ENCODE measurements at places on chromosomes 6 and 20. TPM values are rescaled to one million over a fixed set of nuclear protein-coding genes. Genes with fewer than 3 reads are reported as not detected.
A peak's percentile ranks its signal among the peaks of the same experiment; 100 is the strongest.

- no peaks in the 10 kb centered on the region for H3K27me3 ChIP-seq
- DNase-seq, result peak; percentile 89
- H3K4me3 ChIP-seq, result no peak overlapping the region
- no peak overlapping the region for H3K27ac ChIP-seq
- peaks cover 43% of the 10 kb centered on the region for H3K4me1 ChIP-seq
- H3K36me3 ChIP-seq, result no peaks in the 10 kb centered on the region
Observed at GRCh38 chr6:106910999-106911949, 63.3 kb downstream of the CD24 start.

Gene GPR6
- not detected for total RNA-seq

- DNase-seq, result no peak
- H3K27ac ChIP-seq, result peak overlapping the region; percentile 91
- H3K27me3 ChIP-seq, result no peaks in the 10 kb centered on the region
- peaks cover 60% of the 10 kb centered on the region for H3K4me1 ChIP-seq
Observed at GRCh38 chr20:44886266-44886651, 754 bp downstream of the YWHAB start.

Gene GATA5
- 0.39 TPM for total RNA-seq

GRCh38 chr6:163834226-163834970 lies 419.9 kb downstream of the QKI start:
- no peak for DNase-seq
- H3K4me1 ChIP-seq, result no peaks in the 10 kb centered on the region
- no peaks in the 10 kb centered on the region for H3K36me3 ChIP-seq
- H3K27me3 ChIP-seq, result peaks cover 18% of the 10 kb centered on the region
- no peak overlapping the region for H3K27ac ChIP-seq

Gene TOX2
- total RNA-seq, result not detected

Gene RHAG
- not detected for total RNA-seq

DNA sequence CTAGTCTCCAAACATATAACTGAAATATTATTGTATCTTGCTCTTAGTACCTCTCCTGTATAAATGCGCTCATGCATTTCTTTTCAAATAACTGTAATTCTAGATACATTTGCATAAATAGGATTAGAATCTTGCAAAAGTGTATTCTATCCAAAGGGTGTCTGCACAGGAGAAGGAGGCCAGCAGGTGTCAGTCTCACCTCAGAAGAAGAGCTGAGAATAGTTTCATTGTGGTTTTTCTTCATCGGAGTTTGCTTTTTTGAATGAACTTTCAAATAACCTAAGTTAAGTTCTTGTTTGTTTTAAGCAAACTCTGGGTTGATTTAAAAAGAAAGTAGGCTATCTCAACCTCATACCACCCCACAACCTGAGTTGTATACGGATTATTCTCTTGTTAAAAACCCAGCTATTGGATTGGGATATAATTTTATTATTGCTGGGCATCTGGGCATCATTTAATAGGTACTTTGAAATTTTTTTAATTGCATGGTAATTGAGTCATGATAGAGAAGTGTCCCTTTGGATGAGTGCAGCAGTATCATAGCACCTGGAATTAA lies 125.0 kb upstream of the MLIP start:
- no peak overlapping the region for H3K27ac ChIP-seq
- no peaks in the 10 kb centered on the region for H3K36me3 ChIP-seq
- H3K27me3 ChIP-seq, result no peaks in the 10 kb centered on the region
- no peak overlapping the region for H3K4me3 ChIP-seq
- peak; percentile 46 for DNase-seq

DNA sequence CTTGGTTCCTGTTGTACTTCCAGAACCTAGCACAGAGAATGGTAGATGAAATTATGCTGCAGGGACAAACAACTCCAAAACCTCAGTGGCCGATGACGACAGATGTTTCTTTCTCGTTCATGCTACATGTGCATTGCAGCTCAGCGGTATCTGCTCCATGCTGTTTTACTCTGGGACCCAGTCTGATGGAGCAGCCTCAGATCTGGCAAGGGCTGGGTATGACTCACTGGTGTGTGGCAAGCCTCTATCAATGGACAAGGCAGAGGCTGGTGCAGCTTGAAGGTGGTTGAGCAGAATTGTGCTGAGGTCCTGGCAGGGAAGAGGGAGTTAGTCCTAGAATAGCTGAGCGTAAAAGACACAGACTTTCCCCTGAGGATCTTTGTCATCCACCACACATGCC lies 10.3 kb upstream of the BLCAP start:
- no peaks in the 10 kb centered on the region for H3K27me3 ChIP-seq
- no peak overlapping the region for H3K4me3 ChIP-seq
- H3K4me1 ChIP-seq, result peaks cover 63% of the 10 kb centered on the region
- DNase-seq, result peak; percentile 48
- H3K36me3 ChIP-seq, result no peaks in the 10 kb centered on the region

DNA sequence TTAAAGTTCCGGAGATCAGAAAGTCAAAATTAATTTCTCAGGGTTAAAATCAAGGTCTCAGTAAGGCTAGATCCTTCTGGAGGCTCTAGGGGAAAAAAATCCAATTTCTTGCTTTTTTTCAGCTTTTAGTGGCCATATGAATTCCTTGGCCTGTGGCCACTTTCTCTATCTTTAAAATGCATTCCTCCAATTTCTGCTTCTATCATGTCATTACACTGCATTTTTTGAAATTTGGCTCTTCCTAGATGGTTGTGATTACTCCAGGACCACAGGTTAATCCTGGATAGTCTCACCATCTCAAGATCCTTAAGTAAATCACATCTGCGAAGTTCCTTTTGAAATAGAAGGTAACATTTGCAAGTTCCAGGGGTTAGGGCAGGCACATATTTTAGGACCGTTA lies 1294.9 kb upstream of the CITED2 start:
- H3K36me3 ChIP-seq, result no peaks in the 10 kb centered on the region
- no peak overlapping the region for H3K27ac ChIP-seq
- no peak overlapping the region for H3K4me3 ChIP-seq
- H3K4me1 ChIP-seq, result no peaks in the 10 kb centered on the region
- DNase-seq, result no peak
- no peaks in the 10 kb centered on the region for H3K27me3 ChIP-seq

Gene ADGRG6
- total RNA-seq, result 83.6 TPM

Gene APCDD1L
- not detected for total RNA-seq

Gene ZC3H12D
- total RNA-seq, result 2.7 TPM

Gene ZBTB9
- total RNA-seq, result 11.5 TPM

- H3K4me3 ChIP-seq, result no peak overlapping the region
- no peaks in the 10 kb centered on the region for H3K4me1 ChIP-seq
- H3K36me3 ChIP-seq, result no peaks in the 10 kb centered on the region
- DNase-seq, result no peak
Observed at GRCh38 chr6:115276881-115277565, 783.7 kb downstream of the FRK start.

Gene PRR18
- total RNA-seq, result 0.04 TPM

Gene MAP7
- 0.07 TPM for total RNA-seq

DNA sequence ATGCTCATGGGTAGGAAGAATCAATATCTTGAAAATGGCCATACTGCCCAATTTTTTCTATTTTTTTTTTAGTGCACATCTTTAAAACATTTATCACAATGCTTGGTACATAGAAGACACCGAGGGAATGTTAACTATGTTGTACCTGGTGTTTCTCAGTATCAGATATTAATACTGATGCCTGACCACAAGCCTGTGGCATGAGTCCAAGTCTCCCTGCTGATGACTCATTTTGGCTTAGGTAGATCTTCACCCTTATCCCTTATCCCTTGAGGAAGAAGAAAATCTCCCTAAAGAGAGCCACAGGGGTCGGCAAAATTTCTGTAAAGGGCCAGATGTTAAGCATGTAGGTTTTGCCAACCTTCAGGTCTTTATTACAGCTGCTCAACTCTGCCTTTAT lies 14.5 kb downstream of the CD109 start:
- no peak overlapping the region for H3K4me3 ChIP-seq
- 0 out of 2 replicates have a peak, but pooled peaks cover 12% of the 10 kb centered on the region for H3K4me1 ChIP-seq
- peak; percentile 7 for DNase-seq
- H3K27ac ChIP-seq, result no peak overlapping the region
- no peaks in the 10 kb centered on the region for H3K27me3 ChIP-seq

- no peak for DNase-seq
- H3K4me1 ChIP-seq, result 0 out of 2 replicates have a peak, but pooled peaks cover under 1% of the 10 kb centered on the region
- H3K27me3 ChIP-seq, result peaks cover 96% of the 10 kb centered on the region
Observed at GRCh38 chr6:167148021-167148420, 9.8 kb downstream of the GPR31 start.

Gene IL17A
- total RNA-seq, result not detected

DNA sequence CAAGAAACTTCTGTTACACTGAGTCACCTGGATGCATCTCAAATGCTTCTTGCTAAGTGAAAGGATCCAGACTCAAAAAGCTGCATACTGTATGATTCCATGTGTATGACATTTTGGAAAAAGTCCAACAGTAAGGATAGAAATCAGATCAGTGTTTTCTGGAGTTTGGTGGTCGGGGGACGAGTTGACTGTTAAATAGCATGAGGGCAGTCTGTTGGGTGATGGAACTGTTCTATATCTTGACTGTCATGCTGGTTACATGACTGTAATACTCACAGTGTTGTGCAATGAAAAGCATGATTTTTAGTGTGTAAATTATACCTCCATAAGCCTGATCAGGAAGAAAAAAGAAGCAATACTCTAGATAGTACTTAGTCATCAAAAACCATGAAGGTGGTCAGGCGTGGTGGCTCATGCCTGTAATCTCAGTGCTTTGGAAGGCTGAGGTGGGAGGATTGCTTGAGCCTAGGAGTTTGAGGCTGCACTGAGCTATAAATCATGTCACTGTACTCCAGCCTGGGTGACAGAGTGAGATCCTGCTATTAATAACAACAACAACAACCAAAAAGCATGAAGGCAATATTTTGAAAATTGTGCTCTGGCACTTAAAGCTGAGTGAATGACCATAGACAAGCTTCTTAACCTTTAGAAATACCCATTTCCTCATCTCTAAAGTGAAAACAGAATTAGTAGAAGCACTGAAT lies 30.5 kb upstream of the SASH1 start:
- no peaks in the 10 kb centered on the region for H3K36me3 ChIP-seq
- H3K27ac ChIP-seq, result no peak overlapping the region
- H3K4me1 ChIP-seq, result peaks cover 9% of the 10 kb centered on the region
- DNase-seq, result no peak

Gene HELZ2
- 8.4 TPM for total RNA-seq

DNA sequence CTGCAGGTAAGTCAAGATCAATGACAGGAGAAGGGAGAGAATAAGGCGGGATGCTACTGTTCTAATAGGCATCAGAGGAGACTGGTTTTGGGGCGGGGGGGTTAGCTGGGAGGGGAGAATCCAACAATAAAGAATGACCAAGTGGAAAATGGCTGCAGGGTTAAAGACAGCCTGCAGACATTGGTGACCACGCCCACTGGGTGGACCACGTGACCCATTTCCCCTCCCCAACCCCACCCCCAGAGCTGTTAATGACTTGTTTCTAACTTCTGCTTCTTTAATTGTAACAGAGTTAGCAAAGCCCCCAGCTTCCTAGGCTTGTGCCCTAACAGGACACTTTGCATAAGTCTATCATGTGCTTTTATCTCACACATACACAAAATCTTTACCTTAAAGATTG lies 344.5 kb downstream of the KIF16B start:
- no peaks in the 10 kb centered on the region for H3K4me1 ChIP-seq
- no peaks in the 10 kb centered on the region for H3K36me3 ChIP-seq
- H3K4me3 ChIP-seq, result no peak overlapping the region
- H3K27ac ChIP-seq, result no peak overlapping the region
- no peak for DNase-seq
